H1 (cell line): ENCODE measurements at places on chromosomes 5 and 9.

DNA sequence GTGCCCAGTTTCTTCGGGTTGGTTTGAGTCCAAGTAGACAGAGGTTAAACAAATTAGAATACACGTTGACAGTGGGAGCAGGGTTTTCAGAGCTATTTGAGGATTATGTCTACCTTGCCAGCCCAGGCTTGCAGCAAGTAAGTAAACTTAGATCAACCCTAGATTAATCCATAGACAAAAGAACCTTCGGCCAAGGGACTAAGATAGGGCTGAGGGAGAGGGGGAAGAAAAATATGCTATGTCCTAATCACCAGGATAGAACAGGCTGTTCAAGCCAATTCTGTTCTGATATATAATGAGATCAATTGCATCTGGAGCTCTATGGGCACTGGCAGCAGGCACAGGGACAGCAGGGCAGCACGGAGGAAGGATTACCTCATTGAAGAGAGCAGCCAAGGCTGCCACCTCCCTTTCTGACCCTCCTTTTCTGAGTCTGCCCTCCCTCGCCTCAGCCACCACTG, 377.7 kb downstream of the PIK3R1 start:
- no peaks in the 10 kb centered on the region for H3K27me3 ChIP-seq
- H3K27ac ChIP-seq = no peak overlapping the region
- no peak overlapping the region for H3K4me3 ChIP-seq

DNA sequence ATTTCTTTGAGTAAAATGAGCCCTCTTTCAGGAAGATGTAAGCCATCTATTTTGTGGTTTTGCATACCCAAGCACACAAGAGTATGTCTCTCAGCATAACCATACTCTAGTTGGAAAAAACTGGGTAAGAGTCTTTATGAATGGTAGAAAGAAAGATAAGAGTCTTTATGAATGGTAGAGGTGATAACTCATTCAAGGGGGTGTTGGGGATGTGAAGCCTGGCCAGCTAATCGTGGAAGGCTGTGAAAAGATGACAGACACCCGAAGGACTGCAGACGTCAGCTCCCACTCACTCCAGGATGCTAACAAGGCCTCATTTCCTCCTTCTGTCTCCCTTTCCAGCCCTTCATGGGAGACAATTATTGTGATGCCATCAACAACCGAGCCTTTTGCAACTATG, 228.5 kb downstream of the PAPPA start:
- H3K27me3 ChIP-seq = no peaks in the 10 kb centered on the region
- H3K4me3 ChIP-seq = no peak overlapping the region
- H3K27ac ChIP-seq = no peak overlapping the region
- H3K36me3 ChIP-seq = peaks cover 2% of the 10 kb centered on the region; the same call in 1 of the 2 replicates

DNA sequence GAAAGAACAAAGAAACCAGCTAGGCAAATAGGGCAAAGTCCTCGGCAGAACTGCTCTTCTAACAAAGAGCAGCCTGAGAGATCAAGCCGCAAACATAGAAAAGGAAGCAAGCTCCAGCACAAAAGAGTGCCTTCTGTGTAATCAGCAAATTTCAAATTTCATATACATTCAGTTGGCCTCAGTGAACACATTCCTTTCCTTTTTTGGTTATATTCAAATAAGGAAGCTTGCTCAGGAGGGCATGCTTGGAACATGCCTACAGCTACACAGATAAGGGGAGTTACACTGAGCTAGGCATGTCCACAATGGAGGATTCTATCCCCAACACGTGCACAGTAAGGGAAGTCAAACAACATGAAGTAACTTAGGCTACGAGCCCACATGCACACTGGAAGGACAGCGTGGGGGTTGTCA, 23.4 kb downstream of the IL33 start:
- no peaks in the 10 kb centered on the region for H3K4me1 ChIP-seq
- DNase-seq = no peak
- H3K27me3 ChIP-seq = no peaks in the 10 kb centered on the region
- H3K27ac ChIP-seq = no peak overlapping the region

GRCh38 chr5:159764283-159765134, 151.8 kb upstream of the ADRA1B start:
- H3K4me1 ChIP-seq = peaks cover 5% of the 10 kb centered on the region; the same call in 1 of the 2 replicates
- H3K4me3 ChIP-seq = no peak overlapping the region
- no peak overlapping the region for H3K27ac ChIP-seq
- DNase-seq = no peak

GRCh38 chr9:133428617-133429101, 6.5 kb downstream of the ADAMTS13 start:
- no peaks in the 10 kb centered on the region for H3K4me1 ChIP-seq
- peak overlapping the region; percentile 65 for H3K4me3 ChIP-seq
- H3K27ac ChIP-seq = no peak overlapping the region

DNA sequence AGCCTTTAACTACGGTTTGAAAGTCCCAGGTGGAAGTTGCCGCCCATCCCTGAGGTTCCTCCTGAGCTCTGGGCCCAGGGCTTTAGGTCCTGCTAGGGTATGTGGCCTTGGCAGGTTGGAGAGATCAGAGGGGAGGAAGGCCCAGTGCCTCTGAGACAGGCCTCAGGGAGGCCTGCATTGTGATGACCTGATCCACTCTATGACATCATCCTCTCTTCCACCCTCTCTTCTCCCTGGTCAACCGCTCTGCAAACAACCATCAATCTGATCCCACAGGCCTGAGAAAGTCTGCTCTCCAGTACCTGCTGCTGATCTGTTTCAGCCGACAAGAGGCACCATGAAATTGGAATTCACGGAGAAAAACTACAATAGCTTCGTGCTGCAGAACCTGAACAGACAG, at the start of gene CCIN:
Gene CCIN (plus strand): TSS at position 223 of the 400 bp plus-strand sequence. CDS start 115 bp downstream, at position 338.
- H3K4me1 ChIP-seq = peaks cover 6% of the 10 kb centered on the region
- no peaks in the 10 kb centered on the region for H3K27me3 ChIP-seq
- no peak within 1 kb of the TSS for H3K27ac ChIP-seq
- DNase-seq = no peak

- H3K27me3 ChIP-seq = no peaks in the 10 kb centered on the region
- no peak overlapping the region for H3K27ac ChIP-seq
- H3K4me1 ChIP-seq = no peaks in the 10 kb centered on the region
- H3K4me3 ChIP-seq = no peak overlapping the region
- DNase-seq = no peak
Observed at GRCh38 chr5:149019679-149020078, 43.2 kb downstream of the SH3TC2 start.
